ENCODE measurements at places on chromosomes 6 and 20.

DNA sequence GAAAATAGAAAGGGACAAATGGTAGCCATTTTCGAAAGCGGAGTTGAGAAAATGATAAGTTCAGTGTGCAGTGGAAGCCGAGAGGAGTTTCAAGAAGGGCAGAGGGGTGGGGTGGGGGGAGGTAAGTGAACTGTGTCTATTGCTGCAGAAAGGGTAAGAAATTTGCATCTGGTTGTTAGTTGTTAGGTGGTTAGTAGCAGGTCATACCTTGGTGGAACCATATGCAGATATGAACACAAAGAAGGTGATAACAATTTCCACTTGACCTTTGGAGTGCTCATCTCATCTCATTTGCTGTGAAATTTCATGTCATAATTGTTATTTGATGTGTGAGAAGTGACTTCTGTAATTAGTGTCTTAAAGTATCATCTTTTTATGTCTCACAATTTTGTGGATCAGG is 288.2 kb downstream of the QKI start:
- no peak for DNase-seq

GRCh38 chr6:64672131-64672530 is 1034.9 kb downstream of the EYS start:
- no peak for DNase-seq

DNA sequence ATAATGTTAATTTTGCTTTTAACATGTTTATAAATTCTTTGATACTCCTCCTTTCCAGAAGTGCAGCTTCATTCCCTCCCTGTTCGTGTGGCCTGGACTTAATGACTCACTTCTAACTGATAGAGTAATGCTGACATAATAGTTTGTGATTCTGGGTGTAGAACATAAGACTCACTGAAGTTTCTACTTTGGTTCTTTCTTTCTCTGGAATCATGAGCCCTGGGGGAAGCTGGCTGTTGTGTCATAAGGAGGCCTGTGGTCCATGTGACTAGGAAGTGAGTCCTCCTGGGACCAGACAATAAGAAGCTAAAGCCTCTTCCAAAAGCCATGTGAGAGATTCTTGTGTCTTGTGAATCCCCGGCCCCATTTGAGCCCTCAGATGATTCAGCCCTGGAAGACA is 30.5 kb upstream of the HLA-G start:
- DNase-seq = no peak

DNA sequence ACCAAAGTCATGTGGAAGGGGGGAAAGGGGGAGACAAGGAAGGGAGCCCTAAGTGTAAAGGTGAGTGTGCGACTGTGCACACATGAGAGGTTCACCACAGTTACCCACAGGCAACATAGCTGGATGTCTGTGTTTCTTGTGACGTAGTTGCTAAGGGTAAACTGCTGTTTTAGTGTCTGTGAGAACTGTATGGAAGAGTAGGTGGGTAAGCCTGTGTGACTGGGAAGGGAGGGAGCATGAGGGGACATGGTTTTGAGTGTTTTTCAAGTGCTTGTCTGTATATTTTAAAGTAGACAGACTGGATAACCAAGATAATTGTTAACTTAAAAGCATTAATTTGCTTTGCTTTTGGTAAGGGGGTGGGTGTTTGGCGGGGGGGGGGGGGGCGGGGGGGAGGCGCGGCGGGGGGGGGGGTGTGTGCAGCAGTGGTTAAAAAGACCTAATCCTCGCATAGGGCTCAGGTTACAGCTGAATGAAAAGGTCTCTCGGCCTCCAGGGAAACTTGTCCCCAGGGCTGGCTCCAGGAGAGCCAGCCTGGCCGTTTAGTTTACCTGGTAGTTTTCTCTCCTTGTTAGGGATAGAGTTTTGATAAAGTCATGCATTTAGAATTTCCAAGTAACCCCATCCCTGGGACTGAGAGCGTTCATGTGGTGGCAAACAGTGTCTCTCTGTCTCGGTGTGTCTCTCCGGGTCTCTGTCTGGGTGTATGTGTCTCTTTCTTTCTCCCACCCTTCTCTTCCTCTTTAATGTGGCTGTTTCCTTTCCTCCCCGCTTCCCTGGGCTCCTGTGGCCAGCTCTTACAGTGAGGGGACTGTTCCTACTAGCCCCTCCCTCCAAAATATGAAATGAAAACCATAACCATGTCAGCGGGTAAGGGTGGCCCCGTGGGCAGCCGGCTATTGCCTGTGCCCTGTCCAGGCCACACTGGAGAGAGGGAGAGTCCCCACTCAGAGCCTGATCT is 3.4 kb downstream of the SCUBE3 start:
- no peak for DNase-seq

All from NCI-H2171 treated with DMSO at 0.1 percent for 48 hours (cell line).